Tibial artery (tissue), 4 donors: ENCODE measurements at places on chromosomes 16 and 17.

- no peak for DNase-seq
These were observed 23.0 kb downstream of the VAC14 start for GRCh38 chr16:70777973-70778406.

DNA sequence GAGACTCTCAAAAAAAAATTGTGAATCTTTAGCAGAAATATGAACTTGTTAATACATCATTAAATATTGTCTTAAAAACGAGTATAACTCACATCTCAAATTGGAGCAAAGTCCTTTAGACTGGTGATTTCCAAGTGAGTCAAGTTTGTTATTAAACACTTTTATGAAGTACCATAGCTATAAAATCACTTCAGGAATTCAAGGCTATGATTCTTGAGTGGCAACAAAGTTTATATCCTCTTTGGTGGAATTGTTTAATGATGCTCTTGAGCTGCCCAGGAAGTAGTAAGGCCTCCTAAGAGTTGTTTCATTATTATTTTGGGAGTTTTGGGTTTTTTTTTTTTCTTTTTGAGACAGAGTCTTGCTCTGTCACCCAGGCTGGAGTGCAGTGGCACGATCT is 16.7 kb upstream of the BLMH start:
- DNase-seq: no peak

- no peak for DNase-seq
These were observed 2.8 kb downstream of the GRB7 start for GRCh38 chr17:39740357-39741111.

DNA sequence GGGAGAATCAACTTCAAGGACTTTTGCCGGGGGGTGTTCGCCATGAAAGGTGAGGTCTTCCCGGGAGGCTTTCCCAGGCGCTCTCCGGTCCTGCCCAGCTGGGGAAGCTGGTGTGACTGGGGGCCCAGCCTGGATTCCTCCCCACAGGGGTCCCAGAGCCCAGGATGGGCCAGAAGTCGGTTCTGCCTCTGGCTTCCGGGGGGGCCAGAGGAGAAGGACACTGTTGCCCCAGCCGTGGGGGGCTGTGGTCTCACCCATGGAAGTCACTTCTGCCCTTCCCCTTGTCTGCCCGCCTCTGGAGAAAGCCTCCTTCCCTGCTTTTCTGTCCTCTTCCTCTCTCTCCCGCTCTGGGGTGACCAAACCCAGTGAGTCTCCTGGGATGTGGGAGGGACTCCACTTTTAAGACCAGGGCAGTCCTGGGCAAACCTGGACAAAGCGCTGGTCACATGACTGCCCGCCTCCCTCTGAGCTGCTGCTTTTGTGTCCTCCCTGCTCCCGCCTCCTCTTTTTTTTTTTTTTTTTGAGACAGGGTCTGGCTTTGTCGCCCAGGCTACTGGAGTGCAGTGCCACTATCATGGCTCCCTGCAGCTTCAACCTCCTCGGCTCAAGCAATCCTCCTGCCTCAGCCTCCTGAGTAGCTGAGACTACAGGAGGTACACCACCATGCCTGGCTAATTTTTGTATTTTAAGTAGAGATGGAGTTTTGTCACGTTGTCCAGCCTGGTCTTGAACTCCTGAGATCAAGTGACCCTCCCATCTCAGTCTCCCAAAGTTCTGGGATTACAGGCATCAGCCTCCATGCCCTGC is 40.6 kb downstream of the RAB11FIP4 start:
- no peak for DNase-seq

DNA sequence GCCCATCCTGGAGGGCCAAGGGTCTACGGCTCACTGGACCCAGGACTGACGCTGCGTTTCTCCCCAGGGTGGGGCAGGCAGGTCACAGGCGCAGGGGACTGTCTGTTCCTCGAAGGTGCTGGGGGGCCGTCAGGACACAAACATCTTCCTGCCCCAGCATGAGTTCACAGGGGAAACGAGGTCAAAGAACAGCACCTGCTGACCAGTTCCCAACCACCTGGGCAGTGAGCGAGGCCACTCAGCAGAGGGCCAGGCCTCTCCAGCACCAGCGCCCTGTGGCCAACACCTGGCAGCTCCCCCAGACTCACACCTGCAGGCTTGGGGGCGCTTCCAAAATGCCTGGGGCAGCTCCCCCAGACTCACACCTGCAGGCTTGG is 29.7 kb downstream of the TIMM22 start:
- no peak for DNase-seq

DNA sequence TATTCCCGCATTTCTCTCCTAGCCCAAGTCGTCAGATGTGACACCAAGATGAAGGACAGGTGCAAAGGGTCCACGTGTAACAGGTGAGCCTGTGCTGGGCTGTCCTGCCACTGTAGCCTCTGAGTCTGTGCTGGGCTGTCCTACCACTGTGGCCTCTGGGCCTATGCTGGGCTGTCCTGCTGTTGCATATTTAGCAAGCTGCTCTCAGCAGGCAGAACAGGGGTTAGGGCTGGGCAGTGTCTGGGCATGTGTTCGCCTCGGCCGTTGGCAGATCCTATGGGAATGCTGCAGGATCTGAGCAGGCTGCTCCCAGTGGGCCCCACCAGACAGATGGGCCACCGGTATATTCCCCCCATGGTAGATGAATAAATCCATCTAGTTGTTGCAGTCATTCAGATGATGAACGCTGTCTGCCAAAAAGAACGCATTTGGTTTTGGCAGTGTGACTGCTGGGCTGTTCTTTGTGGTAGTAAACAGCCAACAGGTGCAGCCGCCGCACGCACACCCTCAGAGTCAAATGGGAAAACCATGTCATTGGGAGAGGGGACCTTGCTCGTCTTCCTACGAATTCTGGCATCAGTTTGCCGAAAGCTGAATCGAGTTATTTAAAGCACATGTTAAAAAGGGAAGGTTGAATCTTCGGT is 49.2 kb downstream of the CRISPLD2 start:
- DNase-seq: no peak

DNA sequence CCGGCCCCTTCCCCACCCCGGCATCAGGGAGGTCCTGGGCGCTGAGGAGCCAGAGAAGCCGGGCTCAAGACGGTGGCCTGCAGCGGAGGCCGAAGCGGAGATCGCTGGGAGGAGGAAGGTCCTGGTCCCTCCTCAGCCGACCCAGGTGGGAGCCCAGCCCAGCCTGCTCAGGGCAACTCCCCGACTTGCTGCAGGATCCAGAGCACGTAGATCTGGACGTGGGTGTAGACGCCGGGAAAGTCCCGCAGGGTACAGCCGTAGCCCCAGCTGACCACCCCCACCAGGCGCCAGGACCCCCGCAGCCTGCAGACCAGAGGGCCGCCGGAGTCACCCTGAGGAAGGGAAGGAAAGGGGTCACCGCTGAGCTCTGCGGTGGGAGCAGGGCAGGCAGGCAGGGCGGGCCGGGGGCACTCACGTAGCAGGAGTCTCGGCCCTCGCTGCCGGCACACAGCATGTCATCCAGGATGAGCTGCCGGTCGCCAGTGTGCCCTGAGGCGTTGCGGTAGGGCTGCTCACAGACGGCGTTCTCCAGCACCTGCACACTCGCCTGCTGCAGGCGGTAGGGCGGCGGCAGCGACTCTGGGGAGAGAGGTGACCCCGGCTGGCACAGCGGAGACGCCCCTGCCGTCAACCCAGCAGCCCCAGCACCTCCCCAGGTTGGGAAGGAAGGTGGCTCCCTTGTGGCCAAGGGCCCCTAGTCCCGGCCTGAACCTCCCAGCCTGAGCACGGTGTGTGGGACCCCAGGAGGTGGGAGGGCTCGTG is 5.4 kb downstream of the TPSD1 start:
- DNase-seq: no peak

GRCh38 chr16:51407199-51407598 is 256.1 kb upstream of the SALL1 start:
- no peak for DNase-seq

DNA sequence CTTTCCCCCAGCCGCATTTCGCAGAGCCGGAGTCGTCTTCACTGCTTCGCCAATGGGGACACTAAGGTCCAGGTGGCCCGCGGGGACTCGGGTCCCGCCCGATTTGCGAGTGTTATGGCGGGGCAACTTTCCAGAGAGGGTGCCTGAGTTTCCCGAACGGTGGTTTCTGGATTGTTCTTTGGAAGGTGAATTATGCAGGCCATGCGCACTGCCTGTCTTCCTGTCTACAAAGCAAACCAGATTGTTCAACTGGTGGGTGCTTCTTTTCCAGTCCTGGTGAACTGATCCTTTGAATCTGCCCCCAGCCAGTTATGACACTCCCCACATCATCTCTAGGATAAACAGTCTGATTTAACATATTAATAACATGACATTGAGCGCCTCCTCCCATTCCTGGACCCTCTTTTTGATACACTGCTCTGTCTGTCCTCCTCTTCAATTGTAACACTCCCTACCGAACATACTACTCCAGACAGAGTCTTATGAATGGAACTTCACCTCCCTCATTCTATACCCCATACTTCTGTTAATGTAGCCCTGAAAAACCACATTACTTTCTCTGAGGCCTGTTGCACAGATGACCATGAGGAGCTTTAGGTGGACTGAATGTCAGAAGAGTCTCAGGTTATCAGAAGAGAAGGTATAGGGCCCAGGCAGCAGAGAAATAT is 159.0 kb downstream of the RAB11FIP4 start:
- DNase-seq: no peak
